DMS 273 treated with DMSO at 0.1 percent for 48 hours (cell line): ENCODE measurements at places on chromosomes 1 and 21.

DNA sequence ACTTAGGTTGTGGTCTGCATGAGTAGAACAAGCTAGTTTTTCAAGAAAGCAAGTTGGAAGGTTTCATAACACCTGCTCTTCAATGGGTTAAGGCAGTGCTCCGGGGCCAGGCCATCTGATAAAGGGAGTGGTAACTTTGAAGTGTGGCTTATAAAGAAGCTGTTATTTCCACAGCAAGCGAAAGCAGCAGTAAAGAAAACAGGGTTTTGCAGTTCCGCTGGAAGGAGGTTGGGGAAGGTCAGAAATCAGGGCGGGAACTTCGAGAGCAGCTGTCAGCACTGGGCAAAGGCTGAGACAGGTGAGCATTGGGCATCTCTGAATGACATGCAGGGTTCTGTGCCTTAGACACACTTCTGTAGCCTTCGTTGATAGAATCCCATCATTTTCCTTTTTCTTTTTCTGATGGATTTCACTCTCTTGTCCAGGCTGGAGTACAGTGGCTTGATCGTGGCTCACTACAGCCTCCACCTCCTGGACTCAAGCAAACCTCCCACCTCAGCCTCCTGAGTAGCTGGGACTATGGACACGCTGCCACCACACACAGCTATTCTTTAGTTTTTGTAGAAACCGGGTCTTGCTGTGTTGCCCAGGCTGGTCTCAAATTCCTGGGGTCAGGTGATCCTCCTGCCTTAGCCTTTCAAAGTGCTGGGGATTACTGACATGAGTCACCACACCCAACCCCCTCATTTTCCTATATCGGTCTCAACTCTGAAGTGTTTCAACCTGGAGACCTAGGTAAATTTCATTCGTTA is 20.5 kb downstream of the TMEM51 start:
- DNase-seq = no peak

GRCh38 chr1:82317671-82318070 is 516.9 kb downstream of the ADGRL2 start:
- DNase-seq = no peak

DNA sequence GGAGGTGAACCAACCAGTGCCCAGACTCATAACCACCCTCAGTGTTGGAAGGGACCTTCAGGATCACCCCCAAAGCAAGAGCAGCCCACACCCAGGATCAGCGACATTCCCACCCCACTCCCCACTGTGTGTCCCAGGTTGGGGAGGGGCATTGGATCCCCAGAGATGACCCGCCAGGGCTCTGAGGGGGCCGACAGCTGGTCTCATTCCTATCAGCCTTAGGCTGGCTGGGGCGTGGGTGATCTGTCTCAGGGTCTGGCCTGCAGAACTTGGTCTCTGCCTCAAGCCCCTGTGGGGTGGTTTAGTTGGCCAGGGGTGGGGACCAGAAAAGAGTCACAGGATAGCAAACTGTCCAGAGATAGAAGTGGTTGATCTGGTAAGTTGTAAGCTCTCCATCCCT is 7.8 kb upstream of the BSND start:
- no peak for DNase-seq

DNA sequence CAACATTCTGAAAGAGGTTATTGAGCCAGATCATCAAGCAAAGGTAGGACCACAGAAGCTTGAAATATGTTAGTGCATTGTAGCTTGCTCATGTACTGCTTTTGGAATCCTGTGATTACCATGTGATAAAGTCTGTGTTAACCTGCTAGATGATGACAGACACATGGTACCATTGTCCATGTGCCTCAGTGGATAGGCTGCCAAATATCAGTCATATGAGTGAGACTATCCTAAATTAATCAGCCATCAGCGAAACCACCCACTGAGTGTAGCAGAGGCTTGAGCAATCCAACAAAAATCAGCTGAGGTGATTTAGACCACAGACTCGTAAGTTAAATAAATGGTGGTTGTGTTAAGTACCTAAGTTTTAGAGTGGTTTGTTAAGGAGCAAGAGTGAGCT is 32.7 kb upstream of the CRB1 start:
- DNase-seq = no peak

DNA sequence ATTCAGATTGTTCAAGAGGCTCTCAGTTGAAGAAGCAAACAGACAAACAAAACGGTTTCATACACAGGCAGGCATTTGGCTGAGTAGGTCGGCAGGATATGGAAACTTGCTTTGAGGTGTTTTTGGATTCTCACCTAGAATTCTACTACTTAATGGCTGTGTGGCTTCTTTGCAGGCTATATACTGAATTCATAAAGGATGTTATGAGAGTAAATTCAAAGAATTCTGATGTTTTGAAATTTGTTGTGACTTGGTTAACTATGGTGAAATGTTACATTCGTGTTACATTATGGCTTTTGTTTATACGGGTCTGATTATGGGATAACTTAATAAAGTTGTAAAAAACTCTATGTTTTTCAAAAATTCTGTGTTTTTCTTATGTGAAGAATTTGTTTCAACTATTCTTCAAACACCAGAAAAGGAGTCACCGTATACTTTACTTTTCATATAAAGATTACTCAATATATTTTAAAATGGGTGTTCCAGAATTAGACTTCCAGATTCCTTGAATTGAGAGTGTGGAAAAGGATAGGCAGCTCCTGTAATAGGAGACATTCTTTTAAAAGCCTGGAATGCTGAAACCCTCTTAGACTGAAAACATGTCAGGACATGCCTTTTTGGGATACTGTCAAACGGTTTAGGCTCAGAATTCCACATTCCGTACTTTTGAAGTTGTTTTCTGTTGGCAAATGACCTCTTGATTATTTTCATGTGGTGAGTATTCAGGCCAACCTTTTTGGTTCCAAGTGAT is 8.2 kb upstream of the IRF2BP2 start:
- peak; percentile 23 for DNase-seq

- DNase-seq = no peak
These were observed 186.0 kb upstream of the OLFM3 start for GRCh38 chr1:102182603-102183260.

GRCh38 chr1:219837274-219837993 is 90.9 kb downstream of the SLC30A10 start:
- DNase-seq = peak; percentile 24

DNA sequence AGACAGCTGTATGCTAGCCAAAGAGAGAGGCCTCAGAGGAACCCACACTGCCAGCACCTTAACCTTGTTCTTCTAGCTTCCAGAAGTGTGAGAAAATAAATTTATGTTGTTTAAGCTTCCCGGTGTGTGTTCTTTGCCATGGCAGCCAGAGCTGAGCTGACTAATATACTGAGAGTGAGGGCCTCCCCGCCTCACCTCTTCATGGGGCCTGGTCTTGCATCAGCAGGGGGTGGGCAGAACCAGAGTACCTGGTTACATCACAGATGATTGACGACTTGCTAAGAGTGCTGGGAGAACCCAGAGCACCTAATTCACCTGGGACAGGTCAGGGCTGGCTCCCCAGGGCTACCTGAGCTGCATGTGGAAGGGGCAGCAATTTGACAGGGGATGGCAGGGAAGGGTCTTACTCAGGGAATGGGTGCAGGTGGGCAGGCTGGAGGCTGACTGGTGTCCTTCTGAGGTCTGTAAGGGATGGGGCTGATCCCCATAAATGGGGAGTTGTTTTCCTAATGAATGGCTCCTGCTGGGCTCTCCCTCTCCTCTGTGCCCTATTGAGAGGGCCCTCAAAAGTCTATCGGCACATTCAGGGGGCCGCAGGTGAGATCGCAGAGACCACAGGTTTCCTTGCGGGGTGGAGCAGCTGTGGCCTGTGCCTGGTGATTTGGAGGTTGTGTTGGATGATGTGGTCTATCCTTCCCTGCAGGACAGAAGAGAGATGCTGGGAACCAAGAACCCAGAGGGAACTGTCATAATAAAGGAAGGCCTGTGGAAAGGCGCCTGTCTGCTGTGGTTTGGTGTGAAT is 60.6 kb upstream of the ETV3 start:
- no peak for DNase-seq

- no peak for DNase-seq
These were observed 80.9 kb upstream of the DPYD start for GRCh38 chr1:98001764-98002163.

GRCh38 chr1:161162806-161163205 is 3.4 kb upstream of the PPOX start:
- no peak for DNase-seq

- DNase-seq = no peak
These were observed 9.8 kb upstream of the F5 start for GRCh38 chr1:169595764-169596711.

GRCh38 chr1:153801028-153801625 is 25.9 kb downstream of the SLC27A3 start:
- no peak for DNase-seq

DNA sequence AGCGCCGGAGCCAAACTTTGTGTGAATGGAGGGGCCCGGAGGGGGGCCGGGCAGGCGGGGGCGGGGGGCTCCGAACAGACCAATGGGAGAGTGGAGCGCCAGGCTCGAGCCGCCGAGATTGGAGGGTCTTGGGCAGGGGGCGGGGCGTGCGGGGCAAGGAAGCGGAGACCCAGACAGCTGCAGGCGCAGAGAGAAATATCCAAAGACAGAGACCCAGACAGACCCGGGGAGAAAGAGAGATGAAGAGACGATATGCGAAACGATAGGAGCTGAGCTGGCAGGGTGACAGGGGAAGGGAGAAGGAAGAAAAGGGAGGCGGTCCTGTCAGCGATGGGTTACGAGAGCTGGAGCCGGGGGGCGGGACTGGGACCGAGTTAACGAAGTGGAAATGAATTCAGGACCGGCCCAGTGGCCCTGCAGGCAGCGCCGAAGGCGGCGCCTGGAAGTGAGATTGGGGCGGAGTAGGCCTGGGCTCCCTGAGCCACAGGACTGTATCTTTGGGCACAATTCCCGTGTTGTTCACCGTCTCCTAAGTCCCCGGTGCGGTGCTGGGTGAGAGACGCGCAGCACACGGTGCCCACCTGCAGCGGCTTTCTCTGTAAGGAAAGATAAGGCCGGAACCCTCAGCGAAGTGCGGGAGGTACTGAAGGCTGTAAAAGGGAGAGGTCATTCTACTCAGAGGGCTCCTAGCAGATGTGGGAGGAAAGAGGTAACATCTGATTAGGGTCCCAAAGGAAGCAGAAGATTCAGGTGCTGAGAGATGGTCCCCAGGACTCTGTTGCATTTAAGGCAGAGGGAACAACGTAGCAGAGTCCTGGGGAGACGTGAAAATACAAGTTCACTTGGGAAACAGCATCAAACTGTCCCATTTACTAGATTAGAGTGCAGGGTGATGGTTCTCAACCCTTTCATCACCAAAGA is 543 bp upstream of the KCNJ10 start:
- DNase-seq = peak; percentile 34

DNA sequence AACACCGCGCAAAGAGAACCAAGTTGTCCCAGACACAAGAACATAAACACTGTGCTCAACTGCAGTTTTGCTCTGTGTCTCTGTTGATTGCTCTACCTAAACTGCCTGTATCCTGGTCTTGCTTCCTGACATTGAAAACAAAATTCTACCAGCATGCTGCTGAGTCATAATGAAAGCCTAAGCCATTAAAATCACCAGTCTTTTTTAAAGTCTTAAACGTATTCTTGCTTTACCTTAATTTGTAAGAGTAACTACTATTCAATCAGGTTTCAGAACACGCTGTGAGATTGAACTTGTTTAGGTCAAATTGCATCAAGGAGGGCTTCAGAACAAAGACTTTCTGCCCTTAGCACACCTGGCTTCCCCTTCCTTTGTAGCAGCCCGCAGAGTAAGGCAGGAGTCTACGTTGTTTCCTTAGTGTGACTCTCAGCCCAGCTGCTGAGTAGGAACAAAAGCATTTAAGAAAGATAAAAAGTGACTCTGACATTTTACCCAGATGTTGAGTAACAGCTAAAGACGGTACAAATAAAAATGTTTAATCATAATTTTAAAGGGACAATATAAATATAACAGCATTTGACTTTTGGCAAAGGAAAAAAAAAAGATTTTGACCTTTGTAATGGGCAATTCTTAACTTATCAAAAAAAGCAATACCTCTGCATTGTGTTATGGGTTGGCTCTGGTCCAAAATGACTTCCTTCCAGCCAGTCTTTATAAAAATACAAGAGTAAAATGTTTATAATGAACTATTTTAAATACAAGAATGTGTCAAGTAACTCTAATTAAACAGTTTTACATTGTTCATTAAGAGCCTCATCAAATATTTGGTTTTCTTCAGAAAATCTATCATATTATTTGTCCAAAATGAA is 186.9 kb upstream of the ADGRL4 start:
- no peak for DNase-seq

DNA sequence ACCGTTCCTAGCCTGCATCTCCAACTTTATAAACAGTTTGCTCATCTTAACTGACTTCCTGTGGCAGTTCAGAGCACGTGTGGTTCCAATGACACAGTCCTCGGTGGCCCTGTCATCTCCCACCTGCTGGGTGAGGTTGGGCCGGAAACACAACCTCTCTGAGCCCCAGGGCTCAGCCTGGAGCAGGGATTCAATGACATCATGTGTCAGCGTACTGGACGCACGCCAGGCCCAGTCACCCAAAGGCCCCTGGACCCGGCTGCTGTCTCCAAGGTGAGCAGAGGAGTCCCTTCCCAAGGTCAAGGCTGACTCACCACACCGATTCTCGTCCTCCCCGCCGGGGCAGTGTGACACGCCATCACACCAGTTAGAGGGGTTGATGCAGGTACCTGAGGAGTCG is 19.9 kb downstream of the TMPRSS2 start:
- DNase-seq = no peak

GRCh38 chr1:39696448-39696847 is 5.2 kb upstream of the HPCAL4 start:
- no peak for DNase-seq

DNA sequence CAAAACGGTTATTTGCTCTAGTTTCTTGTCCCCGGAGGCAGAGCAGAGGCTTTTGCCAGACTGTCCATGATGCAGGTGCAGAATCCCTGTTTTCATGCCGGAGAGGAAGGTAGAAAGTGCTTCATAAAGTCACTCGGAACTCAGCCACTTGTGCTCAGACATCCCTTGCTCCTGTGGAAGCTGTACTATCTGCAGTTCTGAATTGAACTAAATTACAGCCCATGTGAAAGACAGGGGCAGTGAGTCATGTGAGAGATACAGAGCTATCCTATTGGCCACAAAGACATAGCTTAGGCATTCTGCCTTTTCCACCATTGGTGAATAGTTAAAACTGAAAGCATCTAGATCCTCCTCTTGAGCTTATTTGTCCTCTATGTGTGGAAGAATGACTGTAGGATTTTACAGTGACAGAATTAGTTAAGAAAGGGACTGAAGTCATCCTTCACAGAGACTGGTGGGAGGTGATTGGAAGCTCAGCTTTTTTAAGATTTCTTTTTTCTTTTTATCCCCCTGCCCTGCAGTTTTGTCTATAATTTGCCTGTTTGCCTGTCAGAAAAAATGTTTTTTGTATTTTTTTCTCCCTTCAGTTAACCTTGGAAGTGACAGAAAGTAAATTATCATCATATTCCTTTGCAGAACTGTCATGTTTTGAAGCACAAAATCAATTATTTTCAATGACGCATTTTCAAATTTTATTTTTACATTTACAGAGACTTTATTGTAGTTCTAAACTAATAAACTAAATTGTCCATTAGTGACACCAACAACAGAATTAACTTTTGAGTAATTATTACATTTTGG is 298.6 kb downstream of the PTPRC start:
- DNase-seq = peak; percentile 47

GRCh38 chr1:5941671-5942070 is 50.6 kb downstream of the NPHP4 start:
- DNase-seq = no peak

GRCh38 chr1:119797606-119798005 is 13.7 kb downstream of the REG4 start:
- no peak for DNase-seq

- no peak for DNase-seq
These were observed 35.9 kb downstream of the POFUT2 start for GRCh38 chr21:45251635-45252447.
